ENCODE measurements at places on chromosomes 5 and 9.

GRCh38 chr9:112420208-112420607 lies 40.3 kb downstream of the HSDL2 start:
- DNase-seq, result no peak

GRCh38 chr5:1323803-1324173 lies 21.1 kb downstream of the CLPTM1L start:
- no peak for DNase-seq

DNA sequence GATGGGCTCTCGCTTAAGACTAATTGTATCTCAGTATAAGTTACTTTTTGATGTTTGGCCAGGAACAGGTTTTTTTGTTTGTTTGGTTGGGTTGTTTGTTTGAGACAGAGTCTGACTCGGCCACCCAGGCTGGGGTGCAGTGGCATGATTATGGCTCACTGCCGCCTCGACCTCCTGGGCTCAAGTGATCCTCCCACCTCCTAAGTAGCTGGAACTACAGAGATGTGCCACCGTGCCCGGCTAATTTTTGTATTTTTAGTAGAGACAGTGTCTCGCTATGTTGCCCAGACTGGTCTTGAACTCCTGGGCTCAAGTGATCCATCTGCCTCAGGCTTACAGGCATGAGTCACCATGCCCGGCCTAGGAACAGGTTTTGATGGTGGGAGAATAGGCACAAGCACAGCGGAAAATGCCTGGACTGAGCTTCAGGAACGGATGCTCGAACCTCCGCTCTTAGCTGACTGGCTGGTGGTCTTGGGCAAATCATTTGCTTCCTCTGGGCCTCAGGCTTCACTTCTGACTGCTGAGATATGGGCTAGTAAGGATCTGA lies 11.4 kb upstream of the SYNPO start:
- DNase-seq, result no peak

DNA sequence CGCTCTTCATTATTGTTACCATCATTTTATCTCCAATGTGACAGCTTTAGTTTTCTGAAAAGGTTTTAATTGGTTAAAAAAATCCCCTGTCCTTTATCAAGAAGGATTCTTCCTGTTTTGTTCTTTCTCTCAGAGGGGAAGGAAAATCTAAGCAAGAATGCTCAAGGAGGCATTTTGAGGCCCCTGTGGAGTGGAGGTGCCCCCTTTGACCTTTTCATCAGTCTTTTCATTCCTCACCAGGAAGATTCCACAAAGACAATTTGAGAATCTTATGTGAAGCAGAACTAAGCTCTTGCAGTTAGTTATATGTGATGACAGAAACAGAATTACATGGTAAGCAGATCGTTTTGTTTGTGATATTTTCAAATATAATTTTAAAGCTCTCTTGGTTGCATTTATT lies 489.6 kb downstream of the MAN2A1 start:
- DNase-seq, result no peak

- no peak for DNase-seq
Measured at GRCh38 chr5:116524051-116524904, 50.3 kb downstream of the SEMA6A start.

DNA sequence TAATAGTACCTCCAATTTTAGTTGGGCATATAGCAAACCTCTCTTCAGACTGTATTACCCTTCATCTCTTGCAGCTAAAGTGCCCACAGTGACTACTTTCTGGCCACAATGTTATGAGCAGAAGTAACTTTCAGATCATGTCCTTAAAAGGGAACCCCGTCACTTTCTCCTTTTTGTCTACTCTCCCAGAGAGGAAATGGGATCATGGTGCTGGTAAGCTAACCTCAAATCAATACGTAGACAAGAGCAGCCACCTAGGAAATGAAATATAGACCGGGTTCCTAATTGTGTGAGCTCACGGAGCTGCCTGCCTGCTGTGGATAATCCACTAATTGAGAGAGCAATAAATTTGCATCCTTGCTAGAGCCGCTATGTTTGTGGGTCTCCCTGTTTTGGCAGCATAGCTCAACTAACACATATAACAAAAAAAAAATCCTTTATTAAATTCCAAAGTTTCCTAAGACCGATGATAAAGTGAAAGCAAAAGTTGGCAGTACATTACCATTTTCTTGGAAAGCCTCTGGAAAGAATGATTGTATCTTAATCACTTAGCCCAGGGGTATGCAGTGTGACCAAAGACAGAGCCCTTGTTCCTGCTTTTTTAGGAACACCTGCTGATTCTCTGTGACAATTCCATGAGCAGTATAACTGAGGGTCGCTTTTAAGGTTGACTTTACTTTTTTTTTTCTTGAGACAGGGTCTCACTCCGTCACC lies 5.6 kb upstream of the IL7R start:
- DNase-seq, result no peak
